ENCODE measurements at places on chromosomes 16 and 17.

DNA sequence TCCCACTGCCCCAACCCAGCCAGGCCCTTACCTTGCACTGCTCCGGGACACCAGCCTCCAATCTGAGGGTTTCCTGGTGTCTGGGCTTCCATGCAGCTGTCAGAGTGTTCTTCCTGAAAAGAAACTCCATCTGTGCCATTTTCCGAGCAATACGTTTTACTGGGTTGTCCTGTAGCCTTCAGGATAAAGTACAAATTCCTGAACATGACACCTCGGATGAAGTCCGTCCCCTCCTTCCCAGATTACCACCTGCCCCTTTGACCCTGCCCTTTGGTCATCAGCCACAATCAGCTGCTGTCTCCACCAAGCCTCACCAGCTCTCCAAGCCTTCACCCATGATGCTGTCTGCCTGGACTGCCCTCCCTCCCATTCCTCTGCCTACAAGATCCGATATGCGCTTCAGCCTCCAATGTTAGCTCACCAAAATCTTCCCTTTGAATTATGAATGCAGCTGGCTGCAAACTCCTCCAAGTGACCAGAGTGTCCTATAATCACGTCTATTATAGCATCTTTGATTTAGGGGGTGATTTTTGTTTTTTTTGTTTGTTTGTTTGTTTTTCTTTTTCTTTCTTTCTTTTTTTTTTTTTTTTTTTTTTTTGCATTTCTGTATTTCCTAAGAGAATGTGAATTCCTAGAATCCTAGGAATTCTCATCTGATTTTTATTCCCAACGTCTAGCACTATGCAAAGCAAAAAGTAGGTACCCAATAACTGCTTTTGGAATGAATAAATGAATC is 60.6 kb upstream of the KIFC3 start:
- DNase-seq = no peak

DNA sequence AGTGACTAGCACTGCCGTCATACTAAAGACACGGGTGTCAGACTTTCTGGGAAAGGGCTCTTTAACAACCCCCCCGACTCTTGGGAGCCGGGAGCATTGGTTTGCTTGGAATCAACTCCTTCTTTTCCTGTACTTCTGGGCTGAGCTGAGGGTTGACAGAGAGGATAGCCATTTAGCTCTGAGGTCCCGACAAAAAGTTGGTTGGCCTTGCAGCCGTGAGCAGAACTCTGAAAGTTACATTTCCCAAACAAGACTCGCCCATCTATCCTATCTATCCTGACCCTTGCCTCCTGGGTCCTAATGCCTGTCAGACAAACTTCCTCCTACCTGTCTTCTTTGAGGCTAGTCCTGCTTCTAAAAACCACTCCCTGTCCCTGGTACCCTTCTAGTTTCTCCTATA is 460.8 kb upstream of the TOM1L1 start:
- DNase-seq = no peak

DNA sequence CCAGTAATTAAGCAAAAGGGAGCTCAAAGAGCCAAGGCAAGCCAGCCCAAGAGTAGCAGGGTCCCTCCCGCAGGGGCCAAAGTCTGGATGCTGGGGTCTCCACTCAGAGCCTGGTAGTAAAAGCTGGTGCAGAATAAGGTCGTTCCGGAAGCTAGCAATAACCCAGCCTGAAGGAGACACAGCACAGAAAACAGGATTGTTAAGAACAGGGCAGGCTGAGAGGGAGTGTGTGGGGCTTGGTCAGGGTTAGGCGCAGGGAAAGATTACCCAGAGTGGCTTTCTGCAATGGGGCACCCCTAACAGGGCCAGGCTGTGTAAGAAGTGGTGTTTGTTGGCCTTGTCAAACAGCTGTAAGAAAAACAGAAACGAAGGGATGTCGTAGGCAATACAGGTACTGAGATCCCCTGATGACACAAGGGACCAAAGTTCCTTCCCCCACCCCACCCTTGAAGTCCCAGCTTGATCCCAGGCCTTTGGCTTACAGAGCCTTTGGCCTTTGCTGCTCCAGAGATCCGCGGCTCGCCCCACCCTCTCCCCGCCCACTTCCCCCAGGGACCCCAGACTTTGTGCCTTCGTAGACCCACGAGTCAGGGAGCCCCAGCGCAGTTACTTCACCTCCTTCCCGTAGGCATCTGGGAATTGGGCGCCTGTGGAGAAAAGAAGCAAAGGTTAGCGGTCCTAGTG is 712 bp downstream of the TMEM256 start:
- no peak for DNase-seq

- DNase-seq = no peak
These were observed at the start of gene PMFBP1 for GRCh38 chr16:72172105-72173034. PMFBP1 (minus strand) TSS chr16:72172155; CDS start chr16:72171208, 947 bp downstream.

- peak; percentile 49 for DNase-seq
These were observed 542 bp downstream of the KLHL36 start for GRCh38 chr16:84648595-84649510.

DNA sequence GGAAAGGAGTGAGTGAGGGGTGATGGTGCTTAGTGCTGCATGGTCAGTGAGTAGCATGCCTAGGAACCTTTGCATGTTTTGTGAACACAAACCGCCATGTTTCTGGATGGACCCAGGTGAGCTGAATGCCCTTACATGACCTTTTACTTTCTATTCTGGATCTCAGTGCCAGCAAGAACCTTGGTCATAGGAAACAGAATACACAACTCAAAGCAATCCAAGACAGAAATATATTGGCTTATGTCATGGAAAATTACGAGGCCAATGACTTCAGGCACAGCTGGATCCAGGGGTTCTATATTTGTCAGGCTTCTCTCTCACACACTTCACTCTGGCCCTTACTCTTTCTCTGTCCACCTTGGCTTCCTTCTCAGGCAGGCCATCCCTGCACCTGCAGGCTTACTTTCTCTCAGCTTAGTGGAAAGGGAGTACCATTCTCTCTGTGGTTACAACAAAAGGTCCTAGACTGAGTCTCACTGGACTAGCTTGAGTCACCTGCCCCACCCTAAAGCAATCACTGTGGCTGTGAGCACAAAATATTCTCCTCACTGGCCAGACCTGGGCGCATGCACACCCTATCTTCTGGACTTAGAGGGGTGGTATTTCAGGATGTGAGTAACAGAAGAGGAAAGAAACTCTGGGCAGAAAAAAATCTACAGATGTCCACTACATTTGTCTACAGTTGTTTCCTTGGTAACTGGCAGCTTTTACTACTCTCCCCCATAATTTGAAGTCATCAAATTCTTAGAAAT is 20.4 kb upstream of the CPNE2 start:
- no peak for DNase-seq

- peak; percentile 77 for DNase-seq
These were observed 496 bp downstream of the EZH1 start for GRCh38 chr17:42744283-42744805.

- DNase-seq = no peak
These were observed 6.6 kb downstream of the DHODH start for GRCh38 chr16:72015124-72015523.
